ACHN (cell line): ENCODE measurements at places on chromosomes 4 and X.

- no peak for DNase-seq
Observed at GRCh38 chrX:54386314-54386713, 28.5 kb upstream of the WNK3 start.

GRCh38 chr4:67558493-67558892 lies at the start of gene STAP1:
TSS of gene STAP1 (plus strand) at chr4:67558727. CDS start at chr4:67558810, 83 bp downstream.
- DNase-seq = no peak

DNA sequence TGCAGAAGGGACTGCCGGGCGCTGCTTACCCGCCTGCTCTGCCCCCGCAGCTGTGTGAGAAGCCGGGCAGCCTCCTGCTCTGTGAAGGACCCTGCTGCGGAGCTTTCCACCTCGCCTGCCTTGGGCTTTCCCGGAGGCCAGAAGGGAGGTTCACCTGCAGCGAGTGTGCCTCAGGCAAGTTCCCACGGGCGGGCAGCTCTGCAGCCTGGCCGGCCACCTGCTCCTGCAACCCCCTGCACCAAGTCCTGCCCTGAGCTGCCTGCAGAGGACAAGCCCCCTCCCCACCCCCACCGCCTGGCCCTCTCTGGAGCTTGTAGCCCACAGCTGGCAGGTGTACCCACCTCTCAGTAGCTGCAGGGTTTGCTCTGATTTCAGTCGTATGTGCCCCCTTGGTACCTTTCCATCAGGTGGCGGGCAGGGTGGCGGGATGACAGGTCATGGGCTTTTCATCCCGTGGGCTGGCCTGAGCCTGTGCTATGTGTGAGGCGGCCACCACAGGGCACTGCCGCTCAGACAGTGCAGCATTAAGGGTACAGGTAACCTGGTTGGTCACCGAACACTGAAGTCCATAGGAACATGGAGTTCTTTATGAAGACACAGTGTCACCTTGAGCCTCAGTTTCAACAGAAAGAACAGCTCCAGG lies 56.6 kb downstream of the NELFA start:
- DNase-seq = no peak

- DNase-seq = no peak
Observed at GRCh38 chr4:8437281-8437680, 3.2 kb downstream of the ACOX3 start.

GRCh38 chr4:8355306-8355705 lies 85.2 kb downstream of the ACOX3 start:
- DNase-seq = no peak

GRCh38 chr4:165343353-165344191 lies 16.1 kb downstream of the MSMO1 start:
- peak; percentile 32 for DNase-seq

DNA sequence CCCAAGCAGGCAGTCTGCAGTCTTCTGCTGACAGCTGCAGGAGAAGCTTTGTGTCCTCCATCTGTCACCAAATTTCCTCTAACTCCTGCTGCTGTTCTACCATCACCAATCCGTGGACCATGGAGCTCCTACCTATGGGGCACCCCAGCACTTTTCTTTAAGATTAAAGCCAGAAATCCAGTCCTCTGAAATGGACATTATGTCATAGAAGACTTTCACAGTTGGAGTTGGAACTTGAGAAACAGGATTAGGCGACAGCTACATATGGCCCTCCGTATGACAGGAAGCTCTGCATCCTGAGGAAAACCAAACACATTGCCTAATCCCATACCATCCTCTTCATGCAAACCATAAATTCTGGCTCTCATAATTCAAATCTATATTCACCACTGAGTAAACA lies 470.6 kb upstream of the GALNTL6 start:
- DNase-seq = no peak

GRCh38 chrX:47561659-47562151 lies 700 bp downstream of the ARAF start:
- DNase-seq = no peak

- no peak for DNase-seq
Observed at GRCh38 chr4:38334791-38335190, 329.2 kb upstream of the KLF3 start.

DNA sequence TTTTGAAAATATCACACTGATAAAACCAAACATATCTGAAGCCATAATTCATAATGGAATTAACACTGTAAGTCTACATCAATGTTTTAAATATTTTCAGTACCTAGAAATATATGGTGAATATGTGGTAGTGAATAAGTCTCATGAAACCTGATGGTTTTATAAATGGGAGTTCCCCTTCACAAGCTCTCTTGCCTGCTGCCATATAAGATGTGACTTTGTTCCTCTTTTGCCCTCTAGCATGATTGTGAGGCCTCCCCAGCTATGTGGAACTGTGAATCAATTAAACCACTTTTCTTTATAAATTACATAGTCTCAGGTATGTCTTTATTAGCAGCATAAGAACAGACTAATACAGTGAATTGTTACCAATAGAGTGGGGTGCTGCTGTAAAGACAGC lies 536.8 kb upstream of the GALNT7 start:
- DNase-seq = no peak

GRCh38 chr4:54017974-54018373 lies 46.4 kb downstream of the CHIC2 start:
- no peak for DNase-seq

GRCh38 chr4:71540749-71541269 lies 202.0 kb downstream of the SLC4A4 start:
- DNase-seq = no peak

DNA sequence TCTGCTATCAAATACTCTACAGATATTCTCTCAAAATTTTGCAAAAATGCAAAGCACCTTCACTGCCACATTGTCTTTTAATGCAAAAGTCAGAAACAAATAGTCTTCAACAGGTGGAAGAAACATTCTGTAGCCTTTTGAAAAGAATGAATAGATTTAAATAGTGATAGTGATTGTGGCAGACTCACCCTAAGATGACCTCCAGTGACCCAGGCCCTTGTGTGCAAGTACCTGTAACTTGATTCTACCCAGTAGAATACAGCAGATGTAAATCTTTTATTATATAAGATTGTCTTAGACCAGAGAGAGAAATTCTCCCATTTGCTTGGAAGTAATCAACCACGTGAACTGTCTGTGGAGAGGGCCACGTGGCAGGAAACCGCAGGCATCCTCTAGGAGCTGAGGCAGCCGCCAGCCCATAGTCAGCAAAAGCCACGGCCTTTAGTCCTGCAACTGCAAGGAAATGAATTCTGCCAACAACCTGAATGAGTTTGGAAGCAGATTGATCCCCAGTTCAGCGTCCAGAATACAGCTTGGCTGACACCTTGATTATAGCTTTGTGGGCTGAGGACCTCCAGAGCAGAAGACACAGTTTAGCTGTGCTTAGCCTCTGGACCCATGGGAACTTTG lies 272.5 kb downstream of the ARHGAP10 start:
- no peak for DNase-seq

GRCh38 chr4:128766781-128767180 lies 42.7 kb upstream of the JADE1 start:
- DNase-seq = no peak

GRCh38 chr4:172725581-172725980 lies 443.0 kb upstream of the GALNT7 start:
- DNase-seq = peak; percentile 77

GRCh38 chr4:163107754-163108153 lies 58.9 kb downstream of the NAF1 start:
- DNase-seq = peak; percentile 50

- no peak for DNase-seq
Observed at GRCh38 chr4:18113710-18114331, 92.3 kb upstream of the LCORL start.
